ENCODE measurements at places on chromosomes 5 and 9.

- DNase-seq: no peak
Measured at GRCh38 chr5:56812110-56812509, 3.2 kb upstream of the MAP3K1 start.

DNA sequence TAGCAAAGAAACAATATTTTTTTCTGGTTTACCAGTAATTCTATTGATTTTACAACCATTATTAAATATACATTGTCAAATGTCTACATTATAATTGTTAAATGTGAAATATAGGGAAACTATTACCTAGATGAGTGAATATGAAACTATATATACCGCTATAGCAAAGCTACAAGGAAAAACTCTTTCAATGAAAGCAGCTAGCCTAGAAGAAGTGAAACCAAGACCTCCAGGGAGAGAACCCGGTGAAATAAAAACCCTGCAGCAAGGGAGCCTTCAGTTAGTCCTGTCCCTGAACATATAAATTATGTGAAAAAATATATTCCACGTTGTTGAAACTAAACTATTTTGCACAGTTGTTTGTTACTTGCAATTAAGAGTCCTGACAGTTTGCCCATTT, 913.1 kb downstream of the EFNA5 start:
- DNase-seq: no peak

- DNase-seq: no peak
Measured at GRCh38 chr5:57082441-57083067, 91.3 kb upstream of the GPBP1 start.

DNA sequence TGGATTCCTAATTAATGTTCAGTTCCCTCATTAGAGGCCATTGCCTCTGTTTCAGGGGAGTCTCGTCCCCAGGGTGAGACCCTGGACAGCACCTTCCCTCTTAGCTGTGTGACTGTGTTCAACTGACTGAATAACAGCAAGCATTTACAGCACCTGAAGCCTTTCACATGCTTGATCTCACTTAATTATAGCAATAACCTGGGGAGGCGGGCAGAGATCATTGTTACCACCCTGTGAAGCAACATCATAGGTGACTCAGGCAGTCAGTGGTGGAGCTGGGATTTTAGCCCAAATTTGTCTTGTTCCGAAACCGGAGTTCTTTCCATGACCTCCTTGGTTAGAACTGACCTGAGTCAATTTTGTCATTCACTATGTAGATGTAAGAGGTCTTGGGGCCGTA, 105.2 kb upstream of the RAD23B start:
- DNase-seq: no peak

- DNase-seq: no peak
Measured at GRCh38 chr5:68110894-68111293, 104.7 kb upstream of the PIK3R1 start.

- DNase-seq: no peak
Measured at GRCh38 chr9:104934691-104935500, 6.9 kb upstream of the ABCA1 start.

DNA sequence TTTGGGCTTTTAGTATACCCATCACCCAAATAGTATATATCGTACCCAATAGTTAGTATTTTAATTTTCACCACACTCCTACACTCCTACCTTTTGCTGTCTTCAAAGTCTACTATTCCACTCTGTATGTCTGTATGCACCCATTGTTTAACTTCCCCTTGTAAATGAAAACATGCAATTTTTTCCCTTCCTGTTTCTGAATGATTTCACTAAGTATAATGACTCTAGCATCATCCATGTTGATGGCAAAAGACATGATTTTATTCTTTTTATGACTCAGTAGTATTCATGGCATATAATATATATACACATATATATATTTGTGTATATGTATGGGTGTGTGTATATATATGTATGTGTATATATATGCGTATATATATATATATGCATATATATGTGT, 63.1 kb upstream of the FAM174A start:
- no peak for DNase-seq

DNA sequence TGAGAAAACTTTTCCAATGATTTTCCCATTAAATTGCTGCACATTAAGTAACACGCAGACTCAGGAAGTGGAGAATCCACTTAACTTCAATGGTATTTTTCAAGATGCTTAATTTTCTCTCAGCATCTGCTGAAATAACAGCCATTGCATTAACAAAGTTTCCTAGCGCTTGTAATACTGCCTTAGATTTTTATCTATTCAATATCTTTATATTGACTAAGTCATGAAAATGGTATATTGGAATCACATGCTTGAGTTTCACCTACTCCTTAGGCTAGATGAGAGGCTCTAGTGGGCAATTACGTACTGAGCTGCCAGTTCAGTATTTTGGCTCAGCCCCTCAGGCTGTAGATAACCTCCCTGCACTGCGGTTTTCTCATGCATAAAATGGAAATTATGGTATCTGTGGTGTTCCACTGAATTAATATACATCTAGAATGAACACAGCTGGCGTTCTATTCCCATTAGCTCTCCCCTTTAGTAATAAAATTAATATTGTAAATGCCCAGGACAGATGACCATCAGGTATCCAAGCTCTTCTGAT, 112.9 kb downstream of the MTX3 start:
- DNase-seq: no peak

DNA sequence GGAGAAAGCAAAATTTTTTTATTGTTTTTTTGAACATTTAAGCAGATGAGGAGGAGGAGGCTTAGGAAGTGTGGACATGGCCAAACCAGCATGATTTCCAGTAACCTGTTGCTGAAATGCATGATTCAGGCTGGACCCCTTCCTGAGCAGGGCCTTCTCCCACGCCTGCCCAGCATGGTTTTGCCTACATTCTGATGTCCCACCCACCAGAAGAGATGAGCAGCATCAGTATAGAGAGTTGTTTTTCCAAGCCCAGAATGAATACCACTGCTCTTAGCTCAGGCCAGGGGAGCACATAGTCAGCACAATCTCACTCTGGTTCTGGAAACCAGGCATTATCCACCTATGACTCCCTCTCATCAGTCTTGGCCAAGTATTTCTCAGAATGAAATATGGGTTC, 90.1 kb downstream of the PAPPA start:
- DNase-seq: no peak

- DNase-seq: no peak
Measured at GRCh38 chr5:102277144-102277543, 18.9 kb downstream of the SLCO4C1 start.

DNA sequence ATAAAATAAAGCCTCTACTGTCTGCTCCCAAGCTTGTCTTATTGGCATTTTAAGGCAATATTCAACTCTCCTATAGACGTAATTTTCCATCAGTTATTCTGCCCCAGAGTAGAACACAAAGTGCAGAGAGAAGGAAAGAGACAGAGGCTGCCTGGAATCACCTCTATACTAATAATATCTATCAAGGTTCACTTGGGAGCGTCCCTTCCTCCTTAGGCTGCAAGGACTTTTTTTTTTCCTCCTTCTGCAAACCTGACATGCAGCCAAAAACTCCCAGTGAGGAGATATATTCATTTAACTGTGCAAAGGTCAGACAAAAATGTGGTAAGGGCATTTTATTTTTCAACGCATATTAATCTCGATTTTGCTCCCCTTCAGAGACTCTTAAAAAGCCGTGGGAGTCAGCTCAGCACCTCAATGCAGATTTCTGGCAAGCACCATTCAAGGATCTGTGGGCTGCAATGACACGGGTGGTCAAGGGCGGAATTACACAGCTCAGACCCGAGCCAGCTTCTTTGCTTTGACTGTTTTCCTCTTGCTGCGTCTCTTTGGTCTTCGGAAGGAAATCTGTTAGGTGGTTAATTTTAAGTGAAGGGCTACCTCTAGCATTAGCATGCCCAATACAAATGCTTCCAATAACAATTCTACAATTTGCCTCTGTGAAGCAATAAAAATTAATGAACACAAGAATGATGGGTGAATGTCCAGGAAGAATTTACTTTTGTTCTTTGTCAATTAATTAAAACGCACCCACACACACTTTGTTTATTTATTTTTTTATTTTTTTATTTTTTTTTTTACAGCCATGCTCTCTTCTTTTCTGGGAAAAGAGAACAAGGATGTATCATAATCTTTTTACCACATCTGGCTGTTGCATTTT, 587.7 kb upstream of the GRAMD2B start:
- DNase-seq: peak; percentile 16

GRCh38 chr5:118620233-118620632, 368.1 kb downstream of the DTWD2 start:
- no peak for DNase-seq

- no peak for DNase-seq
Measured at GRCh38 chr5:176956756-176957155, 49.8 kb downstream of the UIMC1 start.

- no peak for DNase-seq
Measured at GRCh38 chr9:7799944-7800285, 337 bp upstream of the DMAC1 start.

- DNase-seq: peak; percentile 12
Measured at GRCh38 chr5:133205649-133206048, 153.8 kb downstream of the HSPA4 start.

- DNase-seq: peak; percentile 49
Measured at GRCh38 chr5:39376293-39376714, 12.0 kb upstream of the C9 start.

DNA sequence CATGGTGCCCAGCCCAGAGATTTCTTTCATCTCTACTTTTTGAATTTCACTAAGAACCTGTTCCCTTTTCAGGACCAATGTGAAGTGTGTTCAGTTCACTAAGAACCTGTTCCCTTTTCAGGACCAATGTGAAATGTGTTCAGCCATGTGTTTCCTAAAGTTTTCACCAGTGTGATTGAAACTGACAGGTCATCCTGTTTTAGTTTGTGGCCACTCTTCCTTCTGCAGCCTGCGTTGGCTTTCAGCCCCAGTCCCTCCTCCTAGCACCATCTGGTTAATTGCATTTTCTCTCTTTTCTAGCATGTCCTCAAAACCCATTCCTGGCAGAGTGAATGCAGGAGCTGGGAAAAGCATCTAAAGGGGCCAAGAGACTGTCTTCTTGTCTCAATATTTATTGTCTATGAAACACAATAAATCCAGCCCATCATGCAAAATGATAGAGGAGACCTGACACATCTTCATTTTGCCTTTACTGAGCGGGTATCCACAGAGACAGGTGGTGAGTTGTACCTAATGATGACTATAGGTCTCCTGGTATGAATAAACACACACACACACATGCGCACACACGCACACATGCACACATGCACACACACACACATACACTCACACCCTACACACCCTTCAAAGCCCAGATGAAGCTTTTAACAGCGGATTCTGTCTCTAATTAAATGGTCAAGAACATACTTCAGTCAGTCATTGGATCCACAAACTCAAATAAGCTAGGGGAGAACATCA, 6.1 kb upstream of the PANK3 start:
- peak; percentile 12 for DNase-seq

DNA sequence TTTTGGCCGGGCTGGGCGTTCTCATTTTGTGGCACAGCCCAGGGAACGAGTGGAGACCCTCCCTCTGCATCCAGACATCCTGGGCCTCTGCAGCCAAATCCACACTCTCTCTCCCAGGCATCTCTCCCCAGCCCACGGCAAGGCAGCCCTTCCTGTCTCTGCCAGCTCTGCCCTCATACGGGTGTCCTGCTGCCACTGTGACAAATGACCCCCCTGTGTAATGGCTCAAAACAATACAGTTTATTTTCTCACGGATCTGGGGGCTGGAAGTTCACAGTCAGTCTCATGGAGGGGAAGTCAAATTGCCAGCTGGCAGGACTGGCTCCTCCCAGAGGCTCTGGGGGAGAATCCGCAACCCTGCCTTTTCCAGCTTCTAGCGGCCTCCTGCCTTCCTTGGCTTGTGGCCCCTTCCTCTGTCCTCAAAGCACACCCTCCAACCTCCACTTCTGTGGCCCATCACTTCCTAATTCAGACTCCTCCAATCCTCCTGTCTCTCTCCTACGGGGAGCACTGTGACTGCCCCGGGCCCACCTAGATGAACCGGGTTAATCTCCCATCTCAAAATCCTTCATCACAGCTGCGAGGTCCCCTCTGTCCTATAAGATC, 70.2 kb upstream of the COL5A1 start:
- DNase-seq: no peak

- DNase-seq: peak; percentile 69
Measured at GRCh38 chr9:82606492-82607382, 456.2 kb downstream of the RASEF start.

GRCh38 chr5:94240993-94241651, 377.3 kb downstream of the KIAA0825 start:
- DNase-seq: peak; percentile 50

DNA sequence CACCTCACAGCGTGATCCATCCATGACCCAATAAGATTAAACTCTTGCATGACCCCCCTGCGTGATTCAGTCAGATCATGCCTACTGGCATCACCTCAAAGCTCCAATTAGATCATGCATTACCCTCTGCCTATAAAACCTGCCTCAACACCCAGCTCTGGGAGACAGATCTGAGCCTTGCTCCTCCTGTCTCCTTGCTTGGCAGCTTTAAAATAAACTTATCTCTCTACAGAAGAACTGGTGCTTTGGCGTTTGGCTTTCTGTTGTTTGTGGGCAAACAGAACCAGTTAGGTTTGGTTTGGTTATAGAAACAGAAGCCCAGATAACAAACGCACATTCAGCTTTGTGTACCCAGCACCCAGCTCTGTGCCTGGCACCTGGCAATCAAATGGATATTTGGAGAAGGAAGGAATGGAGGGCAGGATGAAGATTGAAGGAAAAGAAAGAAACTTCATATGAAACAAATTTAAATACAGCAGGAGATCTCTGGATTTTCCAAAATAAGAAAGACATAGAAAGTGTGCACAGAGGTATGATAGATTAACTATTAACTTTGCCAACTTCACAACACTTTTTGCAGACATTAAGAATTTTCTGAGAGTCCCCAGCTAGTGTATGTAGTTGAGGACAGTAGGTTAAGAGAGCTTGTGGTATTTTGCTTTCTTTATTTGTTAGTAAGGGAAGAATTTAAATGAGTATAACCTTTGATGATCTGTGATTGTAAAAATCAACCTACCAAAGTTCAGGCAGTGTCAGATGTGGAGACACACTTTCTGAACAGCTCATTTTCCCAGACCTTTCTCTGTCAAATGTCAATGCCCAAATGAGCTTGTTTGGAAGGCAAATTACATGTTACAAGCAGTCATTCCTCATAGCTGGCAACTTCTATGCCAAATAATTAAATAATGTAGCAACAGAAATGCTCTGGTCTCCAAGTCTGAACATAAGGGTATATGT, 102.1 kb upstream of the ASTN2 start:
- DNase-seq: no peak

DNA sequence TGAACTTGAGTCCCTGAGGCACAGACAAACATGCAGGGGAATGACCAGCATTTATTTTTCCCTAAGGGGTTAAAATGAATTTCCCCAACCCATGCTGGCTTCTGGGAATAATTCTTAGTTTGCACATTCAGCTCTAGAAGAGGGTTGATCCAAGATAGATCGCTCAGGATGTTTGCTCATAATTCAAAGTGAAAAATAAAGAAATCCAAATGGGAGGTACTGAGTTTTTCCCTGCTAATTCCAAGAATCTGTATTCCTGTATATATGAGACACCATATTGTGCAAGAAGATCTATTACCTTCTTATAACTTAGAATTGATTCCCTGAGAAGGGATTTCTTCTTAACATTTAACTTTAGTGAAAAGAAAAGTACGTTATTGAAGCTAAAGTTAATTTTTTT, 96.2 kb downstream of the VCAN start:
- peak; percentile 51 for DNase-seq

- no peak for DNase-seq
Measured at GRCh38 chr9:37514999-37515398, 29.3 kb downstream of the POLR1E start.
